ENCODE measurements at places on chromosomes 2 and 18.

DNA sequence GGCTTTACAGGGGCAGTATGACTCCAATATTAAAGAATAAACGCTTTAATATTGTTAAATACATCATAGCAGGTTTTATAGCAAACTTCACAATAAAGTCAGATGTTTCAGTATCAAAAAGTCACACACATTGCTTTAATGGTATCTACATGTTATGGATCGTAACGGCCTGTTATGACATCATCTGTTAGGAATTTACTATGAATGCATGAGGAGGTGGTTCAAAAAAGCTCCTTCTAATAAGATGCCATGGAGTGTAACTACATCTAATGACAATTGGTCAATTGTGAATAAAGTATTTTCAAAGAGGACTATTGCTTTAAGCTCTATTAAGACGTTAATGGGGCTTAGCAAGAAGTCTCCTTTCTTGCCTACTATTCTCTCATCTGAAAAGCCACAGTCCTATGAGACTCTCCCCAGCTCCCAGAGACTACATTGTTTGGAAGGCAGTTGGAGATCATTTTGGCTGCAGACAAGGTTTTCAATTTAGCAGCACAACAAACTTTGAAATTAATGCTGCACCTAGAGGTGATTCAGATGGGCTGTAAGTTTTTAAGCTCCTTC is 300.7 kb upstream of the MEIS1 start:
- DNase-seq: no peak

DNA sequence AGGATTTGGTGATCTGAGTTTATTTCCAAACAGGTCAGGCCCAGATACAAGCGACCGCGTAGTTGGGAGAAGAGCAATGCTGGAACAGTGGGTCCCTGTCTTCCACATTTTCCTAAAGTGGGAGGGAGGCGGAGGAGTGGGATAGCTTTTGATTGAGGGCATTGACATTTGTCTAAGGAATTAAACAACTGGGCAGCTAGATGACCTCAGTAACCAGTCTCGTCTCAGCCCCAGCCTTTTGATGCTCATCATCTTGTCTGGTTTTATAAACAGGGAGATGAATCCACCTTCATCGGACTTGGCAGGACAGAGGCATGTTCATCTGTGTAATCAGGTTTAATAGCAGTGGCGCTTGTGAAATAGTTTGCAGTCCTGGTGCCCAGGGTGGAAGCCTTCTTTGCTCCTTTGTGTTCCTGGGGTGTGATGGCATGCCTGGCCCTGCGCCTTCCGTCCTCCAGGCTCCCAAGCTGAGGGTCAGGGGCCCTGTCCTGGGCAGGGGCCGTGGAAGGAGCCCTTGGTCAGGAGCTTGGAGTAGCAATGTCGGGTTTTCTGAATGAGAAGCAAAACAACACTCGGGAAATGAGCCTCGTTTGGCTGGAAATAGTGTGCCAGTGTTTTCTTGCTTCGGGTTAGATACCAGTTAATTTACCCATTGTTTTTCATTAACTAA is 193.8 kb downstream of the FAM210A start:
- no peak for DNase-seq

- no peak for DNase-seq
These were observed 31.6 kb downstream of the LIMS1 start for GRCh38 chr2:108565778-108566375.

GRCh38 chr2:151111599-151112278 is 149.9 kb downstream of the RBM43 start:
- DNase-seq: no peak

DNA sequence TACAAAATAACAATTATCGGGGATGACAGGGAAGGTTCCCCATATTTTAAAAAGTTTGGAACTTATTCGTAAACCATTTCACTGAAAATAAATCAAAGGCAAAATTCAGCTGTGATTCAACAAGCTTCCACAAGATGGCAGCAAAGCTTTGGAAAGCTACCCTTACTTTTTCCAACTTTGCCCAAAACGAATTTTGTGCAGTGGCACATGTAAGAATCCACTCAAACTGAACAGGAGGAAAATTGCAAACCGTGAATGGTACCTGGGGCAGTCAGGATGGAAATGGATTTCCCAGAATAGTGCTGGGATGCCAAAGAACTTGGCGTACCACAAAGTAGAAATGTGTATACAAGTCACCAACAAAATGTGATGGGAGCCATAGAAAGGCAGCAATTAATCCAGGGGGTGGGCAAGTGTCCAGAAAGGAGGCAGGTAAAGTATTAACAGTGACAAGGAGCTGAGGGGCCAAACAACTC is 10.7 kb downstream of the RPL31 start:
- DNase-seq: peak; percentile 68

Measured in dermis blood vessel endothelial cell (primary cell).